ENCODE measurements at places on chromosomes 7 and 10. TPM values are rescaled to one million over a fixed set of nuclear protein-coding genes. Genes with fewer than 3 reads are reported as not detected.
A peak's percentile ranks its signal among the peaks of the same experiment; 100 is the strongest.

IFRD1 gene
- total RNA-seq: 107 TPM

EVX1 gene
- total RNA-seq: not detected

ZNF488 gene
- total RNA-seq: 0.29 TPM

GIMAP4 gene
- not detected for total RNA-seq

CUBN gene
- 0.88 TPM for total RNA-seq

SPDYE2 gene
- total RNA-seq: not detected

IL6 gene
- total RNA-seq: 37.4 TPM

DNA sequence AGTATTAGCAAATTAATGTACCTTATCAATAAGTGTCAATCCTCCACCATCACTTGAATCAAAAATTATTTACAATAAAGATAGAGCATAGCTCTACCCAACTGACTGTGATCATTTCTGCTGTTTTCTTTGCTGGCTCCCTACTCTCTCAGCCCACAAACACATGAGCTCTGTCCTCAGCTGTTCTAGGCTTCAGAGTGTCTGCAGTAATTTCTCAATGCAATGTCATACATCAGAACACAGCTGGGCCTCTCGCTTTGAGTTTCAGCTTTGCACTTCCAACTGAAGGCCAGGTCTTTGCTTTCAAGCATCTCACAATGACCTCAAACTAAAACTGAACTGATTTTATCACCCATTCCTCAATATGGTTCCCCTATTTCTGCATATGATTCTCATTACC is 55.7 kb downstream of the RNF133 start:
- DNase-seq: no peak

- DNase-seq: peak; percentile 2
These were observed 563 bp downstream of the STAM start for GRCh38 chr10:17644485-17644943.

GRCh38 chr7:20199015-20199737 is 18.0 kb downstream of the MACC1 start:
- peak; percentile 79 for DNase-seq

DNA sequence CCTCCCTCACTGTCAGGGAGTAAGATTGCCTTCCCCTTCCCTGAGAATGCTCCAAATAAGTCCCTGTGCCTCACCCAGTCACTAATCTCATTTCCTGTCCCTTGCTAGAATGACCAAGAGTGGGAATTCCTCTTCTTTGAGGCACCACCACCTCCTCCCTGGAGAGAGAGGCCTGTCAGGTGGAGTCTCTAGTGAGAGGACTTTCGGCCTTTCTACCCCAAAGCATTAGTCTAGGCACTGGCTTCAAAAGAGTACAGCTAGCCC is 145.0 kb downstream of the PTPN20 start:
- no peak for DNase-seq

GRCh38 chr7:108345710-108346336 is 110.4 kb downstream of the NRCAM start:
- no peak for DNase-seq

DNA sequence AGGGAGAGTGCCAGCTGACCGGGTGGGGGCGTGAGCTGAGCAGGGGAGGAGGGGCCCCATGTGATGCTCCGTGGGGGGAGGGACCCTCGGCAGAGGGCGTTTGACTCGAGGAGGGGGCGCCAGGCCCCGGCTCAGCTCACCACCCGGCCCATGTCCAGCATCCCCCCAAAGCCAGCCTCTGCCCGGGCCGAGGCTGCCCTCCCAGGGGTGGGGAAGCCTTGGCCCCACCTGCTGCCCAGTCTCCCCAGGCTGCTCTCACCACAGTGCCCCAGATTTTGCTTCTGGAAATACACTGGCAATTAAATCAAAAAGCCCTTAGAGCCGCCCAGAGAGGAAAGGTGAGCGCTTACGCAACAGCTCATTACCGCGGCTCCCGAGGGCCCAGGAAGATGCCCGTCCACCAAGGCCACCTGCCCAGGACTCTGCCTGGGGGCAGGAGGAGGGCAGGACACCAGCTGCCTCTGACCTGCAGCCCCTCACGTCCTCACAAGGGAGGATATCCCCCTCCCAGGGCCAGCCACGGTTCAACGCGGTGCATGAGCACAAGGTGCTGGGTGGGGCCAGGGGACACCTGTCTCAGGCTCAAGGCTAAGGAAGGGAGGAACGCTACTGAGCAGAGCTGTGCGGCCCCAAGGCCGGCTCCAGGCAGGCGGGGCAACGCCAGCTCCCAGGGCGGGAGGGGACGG is 70.0 kb upstream of the INPP5A start:
- DNase-seq: peak; percentile 73

DNA sequence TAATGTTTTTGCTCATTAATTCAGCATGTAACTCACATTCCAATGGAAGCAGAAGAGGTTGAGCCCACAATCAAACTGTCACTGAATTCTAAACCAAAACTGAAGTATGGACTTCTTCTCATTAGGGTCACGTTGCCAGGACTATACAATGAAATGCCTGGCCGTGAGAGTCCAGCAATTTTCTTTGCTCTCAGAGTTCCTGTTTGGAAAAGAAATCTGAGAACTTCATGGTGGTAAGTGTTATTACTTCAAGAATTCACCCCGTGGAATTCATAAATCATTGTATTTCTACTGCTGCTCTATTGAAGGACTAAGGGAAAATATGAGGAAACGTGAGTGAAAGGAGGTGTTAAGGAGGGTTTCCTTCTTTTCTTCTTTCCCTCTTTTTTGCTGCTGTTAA is 441.8 kb upstream of the AKR1E2 start:
- DNase-seq: peak; percentile 65

DNA sequence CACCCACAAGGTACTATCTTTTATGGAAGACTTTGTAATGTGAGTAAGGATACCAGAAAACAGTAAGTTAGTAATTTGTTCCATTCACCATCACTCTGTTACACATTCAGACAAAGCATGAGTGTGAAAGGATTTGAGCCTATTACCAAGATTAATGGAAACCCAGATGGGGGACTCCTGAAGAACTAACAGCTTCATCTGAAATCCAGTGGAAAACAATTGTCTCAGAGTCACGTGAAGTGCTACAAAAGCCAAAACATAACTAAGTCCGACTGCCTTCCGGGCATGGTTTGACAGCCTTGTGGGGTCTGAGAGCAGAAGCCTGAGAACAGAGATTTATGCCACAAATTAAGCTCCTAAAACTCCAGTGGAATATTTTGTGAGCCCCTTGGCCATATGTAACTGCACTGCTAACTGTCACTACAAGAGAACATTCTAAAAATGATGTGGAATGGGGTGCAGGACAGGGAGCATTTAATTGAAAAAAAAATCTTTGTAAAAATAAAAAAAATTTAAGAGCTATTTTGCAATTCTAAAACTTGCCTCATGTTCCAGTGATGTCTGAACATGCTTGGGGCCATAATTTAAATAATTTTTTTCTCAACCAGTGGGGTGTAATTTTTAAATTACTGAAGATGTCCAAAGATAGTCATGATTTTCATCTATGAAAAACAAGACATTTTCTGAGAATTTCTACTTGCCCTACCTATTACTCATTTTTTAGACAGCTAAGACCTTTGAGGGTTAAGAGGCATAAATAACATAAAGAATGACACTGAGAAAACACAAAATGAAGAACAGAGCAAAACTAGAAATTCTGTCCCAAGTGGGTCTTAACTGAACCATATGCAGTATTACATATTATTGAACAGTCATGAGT is 555.0 kb downstream of the INHBA start:
- DNase-seq: no peak

DNA sequence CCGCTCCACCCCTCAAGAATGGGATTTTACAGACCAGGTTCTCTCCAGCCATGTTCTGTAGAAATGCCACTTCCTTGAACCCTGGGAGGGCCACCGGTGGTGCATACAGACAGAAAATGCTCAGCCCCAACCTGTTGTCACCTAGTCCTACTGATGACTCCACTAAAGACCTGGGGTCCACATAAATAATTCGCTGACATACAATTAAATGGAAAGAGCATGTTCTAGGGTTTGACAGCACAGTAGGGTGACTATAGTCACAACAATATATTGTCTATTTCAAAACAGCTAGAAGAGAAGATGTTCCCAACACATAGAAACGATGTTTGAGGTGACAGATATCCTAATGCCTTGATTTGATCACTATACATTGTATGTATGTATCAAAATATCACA is 155.6 kb upstream of the NEBL start:
- DNase-seq: no peak

Data from osteoblast (primary cell).